ENCODE measurements at places on chromosomes 5 and 9.

DNA sequence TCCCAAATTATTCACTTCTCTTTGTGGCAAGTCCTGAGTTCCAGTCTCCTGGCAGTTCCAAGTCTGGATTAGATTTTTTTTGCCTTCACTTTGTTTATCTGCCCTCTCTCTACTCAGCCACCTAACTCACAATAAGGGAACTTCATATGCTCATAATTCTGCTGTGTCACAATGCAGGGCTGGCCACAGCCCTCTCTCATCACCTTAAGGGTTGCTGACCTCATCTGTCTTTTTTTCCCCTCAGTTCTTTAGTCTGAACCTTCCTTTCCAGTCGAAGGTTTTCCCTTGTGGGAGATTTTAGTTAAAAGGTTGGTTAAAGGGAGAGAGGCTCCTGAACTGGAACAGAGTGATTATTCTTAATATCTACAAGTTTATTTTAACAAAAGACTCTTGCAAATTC lies 4.1 kb downstream of the BAG1 start:
- no peak for DNase-seq

DNA sequence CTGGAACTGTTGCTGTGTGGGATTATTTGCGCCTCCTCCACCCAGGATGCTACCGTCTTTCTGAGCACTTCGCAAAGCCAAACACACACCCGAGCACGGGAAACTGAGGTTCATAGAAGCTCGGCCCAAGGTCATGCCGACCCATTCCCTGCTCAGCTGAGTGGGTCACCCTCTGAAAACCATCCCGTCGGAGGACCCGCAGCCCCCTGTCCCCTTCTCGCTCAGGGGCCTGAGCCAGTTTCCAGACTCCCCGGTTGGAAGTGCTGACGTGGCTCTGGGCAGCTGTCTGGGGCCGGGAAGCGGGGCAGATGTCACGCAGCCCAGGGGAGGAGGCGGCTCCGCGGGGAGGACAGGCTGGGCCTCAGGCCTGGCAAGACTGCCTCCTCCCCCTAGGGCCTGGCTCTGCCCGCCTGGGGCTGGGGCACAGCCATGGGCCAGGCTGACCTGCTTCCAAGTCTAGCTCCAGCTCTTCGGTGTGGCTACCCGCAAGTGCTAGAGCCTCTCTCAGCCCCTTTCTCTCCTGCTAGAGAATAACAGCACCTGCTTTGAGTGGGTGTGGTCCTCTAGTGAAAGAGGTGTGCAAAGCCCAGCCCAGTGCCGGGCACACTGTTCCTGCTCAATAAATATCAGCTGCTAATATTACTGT lies 9.9 kb upstream of the CXXC5 start:
- DNase-seq = no peak

GRCh38 chr5:150521939-150522503 lies 14.1 kb downstream of the NDST1 start:
- no peak for DNase-seq

- no peak for DNase-seq
These were observed 16.8 kb downstream of the PRDM6 start for GRCh38 chr5:123105864-123106263.
